ENCODE measurements at places on chromosomes 7 and 10. TPM values are rescaled to one million over a fixed set of nuclear protein-coding genes. Genes with fewer than 3 reads are reported as not detected.

DNA sequence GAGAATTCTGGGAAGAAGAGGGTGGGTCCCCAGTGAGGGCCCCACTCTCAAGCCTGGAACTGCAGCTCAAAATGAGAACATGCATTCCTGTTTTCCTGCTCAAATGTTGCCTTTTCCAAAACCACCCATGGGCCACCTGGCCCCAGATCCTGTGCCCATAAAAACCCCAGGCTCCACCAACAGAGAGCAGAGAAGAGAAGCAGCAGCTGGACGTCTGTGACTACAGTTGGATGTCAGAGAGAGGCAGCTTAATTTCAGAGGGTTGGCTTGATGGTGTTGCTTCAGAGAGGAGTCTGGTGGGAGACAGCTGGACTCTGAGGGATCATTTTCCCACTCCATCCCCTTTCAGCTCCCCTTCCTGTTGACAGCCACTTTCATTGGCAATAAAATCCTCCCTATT is 256.4 kb downstream of the FZD1 start:
- H3K27me3 ChIP-seq = no peaks in the 10 kb centered on the region
- no peak overlapping the region for H3K27ac ChIP-seq
- no peak overlapping the region for H3K4me3 ChIP-seq

The GSTO1 gene
- 59.2 TPM for total RNA-seq

DNA sequence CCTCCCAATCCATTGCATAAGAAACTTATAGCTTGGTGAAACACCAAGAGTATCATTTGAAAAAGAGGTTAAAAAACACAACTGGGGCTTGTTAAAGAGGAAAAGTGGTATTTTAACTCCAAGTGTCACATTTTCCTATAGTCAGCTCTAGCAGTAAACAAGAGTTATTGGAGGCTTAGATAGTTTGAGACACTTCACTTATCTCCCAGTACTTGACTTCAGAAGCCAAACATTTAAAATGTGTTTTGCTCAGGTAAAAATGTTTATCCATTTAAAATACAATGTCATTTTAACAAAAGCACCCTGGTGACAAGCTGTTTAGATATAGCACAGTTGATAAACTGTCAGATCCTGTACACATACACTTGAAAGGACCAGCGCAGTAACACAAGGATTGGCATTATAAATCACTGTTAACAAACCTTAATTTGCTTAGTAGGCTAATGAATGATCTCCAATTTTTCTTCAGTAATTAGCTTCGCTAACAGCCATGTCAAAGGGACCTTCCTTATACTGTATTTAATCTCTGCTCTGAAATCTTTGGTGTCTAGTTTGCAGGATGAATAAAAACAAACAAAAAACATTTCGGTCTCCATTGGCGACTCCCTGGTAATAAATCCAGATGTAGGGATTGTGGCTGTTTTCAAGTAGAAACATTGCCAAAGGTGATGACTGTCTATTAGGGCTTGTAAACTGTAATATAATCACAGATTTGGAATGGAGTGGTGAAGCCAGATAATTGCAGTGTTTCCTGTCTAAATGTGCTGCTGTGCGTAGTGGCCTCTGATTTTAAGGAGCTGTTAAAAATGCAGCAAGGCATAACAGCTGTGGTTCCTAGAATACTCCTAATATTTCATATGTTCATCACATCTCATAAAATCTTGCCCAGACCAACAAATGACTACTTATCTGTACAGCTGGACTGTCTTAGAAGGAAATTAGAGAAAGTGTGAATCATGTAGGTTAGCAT is 545.1 kb downstream of the AUTS2 start:
- no peak overlapping the region for H3K4me3 ChIP-seq
- no peak overlapping the region for H3K27ac ChIP-seq
- DNase-seq = no peak
- H3K27me3 ChIP-seq = no peaks in the 10 kb centered on the region
- no peaks in the 10 kb centered on the region for H3K36me3 ChIP-seq
- H3K4me1 ChIP-seq = no peaks in the 10 kb centered on the region

- H3K4me3 ChIP-seq = no peak overlapping the region
- H3K4me1 ChIP-seq = no peaks in the 10 kb centered on the region
- DNase-seq = no peak
- H3K36me3 ChIP-seq = no peaks in the 10 kb centered on the region
- H3K27ac ChIP-seq = no peak overlapping the region
- H3K27me3 ChIP-seq = no peaks in the 10 kb centered on the region
Measured at GRCh38 chr10:53697038-53697437, 924.5 kb upstream of the MBL2 start.

DNA sequence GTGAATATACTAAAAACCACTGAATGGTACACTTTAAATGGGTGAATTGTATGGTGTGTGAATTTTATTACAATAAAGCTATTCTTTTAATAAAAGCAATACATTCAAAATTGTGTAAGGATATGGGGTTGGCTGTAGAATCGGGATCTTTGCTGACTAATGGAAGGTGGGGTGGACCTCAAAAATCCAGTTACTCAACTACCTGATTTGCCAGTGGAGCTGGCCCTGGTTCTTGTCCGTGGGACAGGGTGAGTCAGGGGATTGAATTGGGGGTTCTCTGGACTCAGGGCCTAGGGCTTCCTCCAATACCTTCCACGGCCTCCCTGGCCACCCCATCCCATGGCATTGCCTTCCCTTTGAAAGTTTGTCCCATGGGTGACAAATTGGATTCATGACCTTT is 13.5 kb upstream of the RABGEF1 start:
- H3K36me3 ChIP-seq = peaks cover 4% of the 10 kb centered on the region
- H3K27me3 ChIP-seq = no peaks in the 10 kb centered on the region
- H3K4me1 ChIP-seq = no peaks in the 10 kb centered on the region
- no peak overlapping the region for H3K27ac ChIP-seq

DNA sequence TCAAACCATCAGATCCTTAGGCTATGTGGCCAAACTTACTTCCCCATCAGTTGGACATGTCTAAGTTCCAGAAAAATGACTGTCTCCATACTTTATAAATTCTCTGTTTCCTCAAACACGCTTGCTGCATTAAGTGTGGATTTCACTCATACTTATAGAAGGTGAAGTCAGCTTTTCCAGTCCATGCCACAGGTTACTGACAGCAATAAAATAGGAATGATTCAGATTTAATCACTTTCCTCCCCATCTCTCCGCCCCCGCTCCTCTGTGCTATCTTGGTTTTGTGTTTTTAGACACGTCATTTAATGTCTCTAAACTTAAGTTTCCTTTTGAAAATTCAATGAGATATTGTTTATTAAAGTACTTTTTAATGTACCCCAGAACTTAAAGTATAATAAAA is 1098.0 kb upstream of the C7orf33 start:
- DNase-seq = no peak
- no peak overlapping the region for H3K27ac ChIP-seq
- H3K36me3 ChIP-seq = no peaks in the 10 kb centered on the region
- H3K4me1 ChIP-seq = no peaks in the 10 kb centered on the region
- H3K4me3 ChIP-seq = no peak overlapping the region
- H3K27me3 ChIP-seq = no peaks in the 10 kb centered on the region

- H3K27me3 ChIP-seq = peaks cover 34% of the 10 kb centered on the region
- no peak for DNase-seq
- H3K36me3 ChIP-seq = no peaks in the 10 kb centered on the region
- H3K4me1 ChIP-seq = no peaks in the 10 kb centered on the region
- no peak overlapping the region for H3K27ac ChIP-seq
- H3K4me3 ChIP-seq = no peak overlapping the region
Measured at GRCh38 chr10:43801140-43801539, 152.5 kb upstream of the ZNF32 start.

GRCh38 chr7:71851776-71852498 is 560.2 kb downstream of the CALN1 start:
- H3K4me1 ChIP-seq = no peaks in the 10 kb centered on the region
- no peak overlapping the region for H3K4me3 ChIP-seq
- H3K27ac ChIP-seq = no peak overlapping the region
- no peaks in the 10 kb centered on the region for H3K36me3 ChIP-seq

- H3K4me3 ChIP-seq = no peak overlapping the region
- H3K4me1 ChIP-seq = no peaks in the 10 kb centered on the region
Measured at GRCh38 chr7:151644554-151644953, 124.9 kb upstream of the RHEB start.

GRCh38 chr7:135253851-135254771 is 20.5 kb downstream of the STRA8 start:
- no peaks in the 10 kb centered on the region for H3K27me3 ChIP-seq
- peak; percentile 50 for DNase-seq
- no peak overlapping the region for H3K4me3 ChIP-seq
- peaks cover 20% of the 10 kb centered on the region for H3K4me1 ChIP-seq
- no peak overlapping the region for H3K27ac ChIP-seq

- peaks cover 25% of the 10 kb centered on the region for H3K4me1 ChIP-seq
- H3K27me3 ChIP-seq = no peaks in the 10 kb centered on the region
- H3K27ac ChIP-seq = no peak overlapping the region
- H3K4me3 ChIP-seq = no peak overlapping the region
- no peak for DNase-seq
Measured at GRCh38 chr10:17225808-17226207, 2.2 kb upstream of the VIM start.

- H3K36me3 ChIP-seq = no peaks in the 10 kb centered on the region
- H3K4me3 ChIP-seq = no peak overlapping the region
- H3K27ac ChIP-seq = no peak overlapping the region
- H3K4me1 ChIP-seq = no peaks in the 10 kb centered on the region
- peak; percentile 43 for DNase-seq
Measured at GRCh38 chr7:38660427-38661099, 29.4 kb upstream of the AMPH start.

DNA sequence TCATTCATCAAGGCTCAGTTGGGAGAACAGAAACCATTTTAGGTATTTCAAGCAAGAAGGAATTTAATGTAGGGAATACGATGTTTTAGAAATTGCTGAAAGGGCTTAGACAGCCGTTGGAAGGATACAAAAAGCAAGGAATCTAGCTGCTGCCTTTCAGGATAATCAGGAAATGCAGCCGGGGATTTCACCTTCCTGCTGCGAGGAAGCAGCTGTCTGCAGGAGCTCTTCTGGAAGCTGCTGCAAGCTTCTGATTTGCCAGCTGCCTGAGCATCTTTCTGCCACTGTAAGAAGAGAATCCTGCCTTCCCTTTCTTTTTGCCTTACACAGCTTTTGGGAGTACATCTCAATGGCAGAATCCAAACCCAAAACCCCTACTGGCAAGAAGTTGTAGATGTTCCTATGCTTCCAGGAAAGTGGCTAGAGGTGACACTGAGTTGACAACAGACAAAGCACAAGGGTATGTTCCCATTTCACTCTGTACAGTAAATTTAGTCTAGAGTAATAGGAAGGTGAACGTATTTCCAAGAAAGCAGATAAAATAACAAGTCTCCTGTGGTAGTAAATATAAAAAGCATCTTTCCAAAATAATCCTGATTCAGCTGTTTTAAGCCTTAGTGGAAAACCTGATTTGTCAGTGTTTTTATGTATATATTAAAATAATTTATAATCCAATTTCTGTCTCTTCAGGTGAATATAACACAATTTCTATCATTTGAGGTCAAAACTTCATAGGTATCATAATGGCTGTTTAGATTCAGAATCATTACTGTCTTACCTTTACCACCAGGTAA is 148.4 kb upstream of the LRGUK start:
- no peak for DNase-seq
- no peak overlapping the region for H3K27ac ChIP-seq
- no peaks in the 10 kb centered on the region for H3K27me3 ChIP-seq

The DUSP5 gene
- total RNA-seq = 55.8 TPM

DNA sequence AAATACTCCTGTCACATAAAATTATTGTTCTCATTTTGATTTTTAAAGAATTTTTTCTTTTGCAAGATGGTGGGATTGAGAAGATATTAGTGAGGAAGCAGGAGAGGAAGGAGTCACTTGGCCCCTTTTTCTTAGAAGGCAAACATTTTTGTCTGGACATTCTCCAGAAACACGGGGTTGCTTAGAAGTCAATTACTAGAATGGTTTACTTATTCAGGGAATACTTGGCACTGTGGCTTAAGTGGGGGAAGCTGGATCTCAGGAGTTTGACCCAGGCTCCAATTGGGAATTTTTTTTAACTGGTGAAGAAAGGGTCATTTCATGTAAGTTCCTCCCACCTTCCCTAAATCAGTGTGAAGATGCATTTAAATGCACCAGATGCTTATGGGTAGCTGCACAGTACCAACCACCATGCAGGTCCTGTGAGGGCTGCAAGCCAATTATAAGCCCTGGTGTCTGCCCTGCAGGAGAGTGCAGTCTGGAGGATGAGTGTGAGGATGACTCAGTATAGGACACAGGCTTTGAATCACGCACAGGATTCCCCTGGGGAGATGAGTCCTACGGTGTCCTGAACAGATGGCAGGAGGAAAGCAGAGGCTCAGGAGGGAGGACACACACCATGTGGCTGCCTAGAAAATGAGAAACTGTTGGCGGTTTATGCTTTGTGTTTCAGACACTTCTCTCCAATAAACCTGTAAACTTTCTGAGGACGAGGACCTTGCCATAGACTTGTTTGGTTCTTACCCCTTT is 299.1 kb downstream of the PLXNA4 start:
- DNase-seq = no peak
- peaks cover 73% of the 10 kb centered on the region for H3K27me3 ChIP-seq
- no peak overlapping the region for H3K4me3 ChIP-seq
- no peaks in the 10 kb centered on the region for H3K36me3 ChIP-seq
- H3K4me1 ChIP-seq = no peaks in the 10 kb centered on the region

The ZNF804B gene
- total RNA-seq = not detected

DNA sequence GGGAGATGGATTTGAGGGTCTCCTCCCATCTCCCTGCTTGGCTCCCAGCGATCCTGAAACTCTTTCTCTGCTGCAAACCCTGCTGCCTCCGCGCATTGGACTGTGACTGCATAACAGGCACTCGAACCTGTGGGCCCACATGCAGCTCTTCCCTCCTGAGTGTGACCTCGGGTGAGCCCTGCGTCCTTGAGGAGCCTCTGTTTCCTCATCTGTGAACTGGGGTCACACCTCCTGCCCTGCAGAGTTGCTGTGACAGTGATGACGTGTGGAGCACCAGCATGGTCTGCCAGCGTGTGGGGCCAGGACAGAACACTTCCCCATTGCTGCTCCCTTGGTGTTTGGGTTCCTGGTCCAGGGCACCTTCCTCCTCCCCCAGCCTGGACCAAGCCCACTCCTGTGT is 46.9 kb upstream of the PSMG3 start:
- H3K4me1 ChIP-seq = peaks cover 7% of the 10 kb centered on the region
- H3K27ac ChIP-seq = no peak overlapping the region
- H3K36me3 ChIP-seq = no peaks in the 10 kb centered on the region
- H3K27me3 ChIP-seq = peaks cover 42% of the 10 kb centered on the region
- H3K4me3 ChIP-seq = no peak overlapping the region
- DNase-seq = no peak

- no peaks in the 10 kb centered on the region for H3K27me3 ChIP-seq
- no peak overlapping the region for H3K27ac ChIP-seq
- no peak overlapping the region for H3K4me3 ChIP-seq
Measured at GRCh38 chr7:70005891-70006260, 407.6 kb downstream of the AUTS2 start.

The EVX1 gene
- total RNA-seq = not detected

GRCh38 chr10:127804696-127805095 is 67.7 kb downstream of the FOXI2 start:
- H3K4me1 ChIP-seq = no peaks in the 10 kb centered on the region
- H3K36me3 ChIP-seq = no peaks in the 10 kb centered on the region
- H3K27ac ChIP-seq = no peak overlapping the region

The MOGAT3 gene
- not detected for total RNA-seq

- DNase-seq = no peak
- H3K27ac ChIP-seq = no peak overlapping the region
- H3K4me3 ChIP-seq = no peak overlapping the region
- H3K27me3 ChIP-seq = no peaks in the 10 kb centered on the region
Measured at GRCh38 chr7:30019387-30019786, 7.1 kb downstream of the FKBP14 start.

The ITGB8 gene
- 183 TPM for total RNA-seq

The KLF14 gene
- 0.17 TPM for total RNA-seq

Measured in Calu3 (cell line).